NCI-H1417 treated with DMSO at 0.1 percent for 48 hours (cell line): ENCODE measurements at places on chromosomes 3 and 15.

DNA sequence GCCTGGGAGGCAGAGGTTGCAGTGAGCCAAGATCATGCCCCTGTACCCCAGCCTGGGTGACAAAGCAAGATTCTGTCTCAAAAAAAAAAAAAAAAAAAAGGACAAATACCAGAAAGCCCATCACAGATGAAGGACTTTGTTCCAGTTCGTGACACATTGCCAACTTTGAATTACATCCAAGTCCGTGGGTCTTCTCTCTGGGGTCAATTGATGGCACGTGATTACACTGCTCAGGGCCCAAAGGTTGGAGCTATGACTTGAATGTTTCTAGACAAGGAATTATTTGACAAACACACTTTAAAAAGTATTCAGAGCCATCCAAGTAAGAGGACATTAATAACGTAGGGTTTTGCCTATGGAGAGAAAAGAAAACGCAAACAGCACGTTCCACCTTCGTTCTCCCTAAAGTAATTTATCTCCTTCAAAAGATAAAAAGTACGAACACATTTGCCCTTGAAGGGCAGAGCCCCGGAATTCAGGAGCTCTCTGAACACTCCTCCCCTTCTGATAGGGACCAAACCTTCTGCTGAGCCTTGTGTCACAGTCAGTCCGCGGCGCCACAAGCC, 31.3 kb upstream of the ST3GAL6 start:
- DNase-seq = no peak

- DNase-seq = no peak
Measured at GRCh38 chr15:32861761-32862160, 144.0 kb downstream of the GREM1 start.

DNA sequence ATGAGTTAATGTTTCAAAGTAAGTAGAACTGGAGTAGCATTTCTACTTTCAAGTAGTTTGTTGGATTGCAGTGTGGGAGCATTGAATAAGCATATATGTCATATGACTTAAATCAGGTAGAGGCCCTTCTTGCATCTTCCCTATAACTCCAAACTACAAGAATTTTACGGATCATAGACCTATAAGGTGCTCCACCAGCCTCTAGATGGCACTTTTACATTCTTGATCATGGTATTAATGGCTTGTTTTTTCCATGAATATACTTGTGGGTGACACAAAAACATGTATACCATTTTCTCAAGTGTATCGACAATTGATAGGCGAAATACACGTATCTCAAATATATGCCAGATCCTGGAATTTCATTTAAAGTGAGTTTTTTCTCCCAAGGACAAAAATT, 311.1 kb downstream of the ZPLD1 start:
- no peak for DNase-seq

DNA sequence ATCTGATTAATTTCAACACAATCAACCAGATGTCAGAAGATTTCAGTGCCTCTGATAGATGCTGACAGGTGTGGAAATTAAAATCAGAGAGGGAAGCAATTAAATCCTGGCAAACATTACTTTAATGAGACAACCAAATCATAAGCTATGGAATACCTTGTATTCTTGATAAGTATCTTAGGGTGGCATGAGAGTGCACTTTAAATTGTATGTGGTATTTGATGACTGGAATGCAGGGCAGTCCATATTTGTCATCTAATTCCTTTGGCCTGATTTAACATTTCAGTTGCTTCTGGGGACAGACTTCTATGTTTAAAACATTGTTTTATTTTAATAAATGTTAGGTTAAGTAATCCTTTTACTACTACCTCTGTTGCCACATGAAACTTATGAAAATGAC, 184.1 kb downstream of the LPP start:
- no peak for DNase-seq

- DNase-seq = no peak
Measured at GRCh38 chr3:119741657-119742590, 39.1 kb downstream of the CFAP91 start.

DNA sequence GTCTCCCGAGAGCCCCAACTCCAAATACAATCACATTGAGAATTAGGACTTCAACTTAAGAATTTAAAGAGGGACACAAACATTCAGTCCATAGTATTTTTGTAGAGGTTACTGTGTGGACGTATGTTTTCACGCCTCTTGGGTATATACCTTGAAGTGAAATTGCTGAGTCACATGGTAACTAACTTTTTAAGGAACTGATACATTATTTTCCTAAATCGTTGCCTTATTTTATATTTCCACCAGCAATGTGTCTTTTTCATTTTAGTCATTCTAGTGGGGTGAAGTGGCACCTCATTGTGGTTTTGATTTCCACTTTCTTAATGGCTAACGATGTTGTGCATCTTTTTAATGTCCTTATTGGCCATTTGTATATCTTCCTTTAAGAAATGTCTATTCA, 11.8 kb downstream of the PARP15 start:
- no peak for DNase-seq

DNA sequence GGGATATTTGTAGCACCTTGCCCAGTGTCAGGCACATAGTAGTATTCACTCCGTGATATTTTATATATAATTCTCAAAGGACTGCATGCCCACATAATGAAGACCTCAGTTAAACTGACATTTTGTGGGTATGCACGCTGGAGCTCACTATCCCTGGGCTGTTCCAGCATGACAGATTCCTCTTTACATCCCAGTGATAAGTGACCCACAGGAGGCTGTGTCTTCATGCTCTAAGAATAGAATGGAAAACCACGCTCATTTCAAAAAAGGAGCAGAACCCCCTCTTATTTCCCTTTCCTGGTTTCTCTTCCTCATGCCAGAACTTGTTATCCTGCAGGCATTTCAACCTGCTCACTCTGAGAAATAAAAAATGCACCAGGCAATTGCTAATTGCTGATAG, 717.5 kb downstream of the AGBL1 start:
- no peak for DNase-seq

- DNase-seq = no peak
Measured at GRCh38 chr3:69197922-69198530, 75.6 kb upstream of the LMOD3 start.

DNA sequence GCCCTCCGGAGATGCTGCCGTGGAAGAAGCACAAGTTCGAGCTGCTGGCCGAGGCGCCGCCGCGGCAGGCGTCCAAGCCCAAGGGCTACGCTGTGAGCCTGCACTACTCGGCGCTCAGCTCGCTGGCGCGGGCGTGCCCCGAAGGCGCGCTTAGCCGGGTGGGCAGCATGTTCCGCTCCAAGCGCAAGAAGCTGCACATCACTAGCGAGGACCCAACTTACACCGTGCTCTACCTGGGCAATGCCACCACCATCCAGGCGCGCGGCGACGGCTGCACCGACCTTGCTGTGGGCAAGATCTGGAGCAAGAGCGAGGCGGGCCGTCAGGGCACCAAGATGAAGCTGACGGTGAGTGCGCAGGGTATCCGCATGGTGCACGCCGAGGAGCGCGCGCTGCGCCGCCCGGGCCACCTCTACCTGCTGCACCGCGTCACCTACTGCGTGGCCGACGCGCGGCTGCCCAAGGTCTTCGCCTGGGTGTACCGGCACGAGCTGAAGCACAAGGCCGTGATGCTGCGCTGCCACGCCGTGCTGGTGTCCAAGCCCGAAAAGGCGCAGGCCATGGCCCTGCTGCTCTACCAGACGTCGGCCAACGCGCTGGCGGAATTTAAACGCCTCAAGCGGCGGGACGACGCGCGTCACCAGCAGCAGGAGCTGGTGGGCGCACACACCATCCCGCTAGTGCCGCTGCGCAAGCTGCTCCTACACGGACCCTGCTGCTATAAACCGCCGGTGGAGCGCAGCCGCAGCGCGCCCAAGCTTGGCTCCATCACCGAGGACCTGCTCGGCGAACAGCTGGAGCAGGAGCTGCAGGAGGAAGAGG, 1.3 kb downstream of the FAM43A start:
- DNase-seq = no peak

GRCh38 chr3:50050361-50050760, 38.4 kb upstream of the RBM5 start:
- DNase-seq = no peak

DNA sequence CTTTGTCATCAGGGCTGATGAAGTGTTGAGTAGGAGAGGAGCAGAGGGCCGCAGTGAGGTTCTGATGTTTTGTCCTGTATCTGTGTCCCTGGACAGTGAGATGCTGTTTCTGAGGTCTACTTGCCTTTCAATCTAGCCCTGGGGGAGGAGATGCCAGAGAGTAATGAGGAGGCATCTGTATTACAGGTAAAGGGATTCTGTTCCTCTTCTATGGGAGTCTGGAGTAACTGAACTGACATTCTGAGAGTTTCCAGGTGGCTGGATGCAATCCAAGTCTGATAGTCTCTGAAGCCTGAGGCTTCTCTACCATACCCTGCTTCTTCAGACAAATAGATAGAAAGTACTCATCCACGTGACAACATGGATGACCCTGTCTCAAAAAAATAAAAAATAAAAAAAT, 60.9 kb downstream of the IL12A start:
- DNase-seq = no peak

- no peak for DNase-seq
Measured at GRCh38 chr3:32428092-32429068, 36.7 kb downstream of the CMTM7 start.

DNA sequence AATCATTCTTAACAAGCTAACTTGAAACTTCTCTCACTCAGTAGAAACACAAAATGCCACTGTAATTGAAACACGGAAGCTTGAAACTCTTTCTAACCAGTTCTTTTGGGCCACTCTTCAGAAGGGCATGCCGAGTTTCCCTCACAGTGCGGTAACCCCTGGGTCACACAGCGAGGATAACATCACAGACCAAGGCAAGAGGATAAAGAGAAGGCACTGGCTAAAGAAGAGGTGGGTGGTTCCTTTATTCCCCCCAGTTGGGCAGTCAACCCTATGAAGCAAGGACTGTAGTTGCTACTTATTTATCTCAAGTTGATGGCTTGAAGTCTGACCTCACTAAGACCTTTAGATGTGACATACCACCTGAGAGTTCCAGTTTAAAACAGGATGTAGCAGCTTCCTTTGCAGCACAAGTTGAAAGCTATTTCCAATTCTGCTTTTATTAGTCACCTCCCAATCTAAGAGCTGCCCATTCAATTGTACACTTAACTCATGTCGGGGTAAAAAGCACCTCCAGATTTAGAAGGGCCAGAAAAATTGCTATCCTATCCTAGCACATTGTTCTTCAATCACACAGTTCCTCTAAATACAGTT, 272.4 kb downstream of the TIGIT start:
- DNase-seq = no peak

GRCh38 chr3:24185738-24186384, 240.8 kb downstream of the NR1D2 start:
- DNase-seq = no peak

- no peak for DNase-seq
Measured at GRCh38 chr15:49096090-49096750, 50.0 kb upstream of the SECISBP2L start.

GRCh38 chr15:37941779-37942178, 7.3 kb downstream of the TMCO5A start:
- DNase-seq = no peak

DNA sequence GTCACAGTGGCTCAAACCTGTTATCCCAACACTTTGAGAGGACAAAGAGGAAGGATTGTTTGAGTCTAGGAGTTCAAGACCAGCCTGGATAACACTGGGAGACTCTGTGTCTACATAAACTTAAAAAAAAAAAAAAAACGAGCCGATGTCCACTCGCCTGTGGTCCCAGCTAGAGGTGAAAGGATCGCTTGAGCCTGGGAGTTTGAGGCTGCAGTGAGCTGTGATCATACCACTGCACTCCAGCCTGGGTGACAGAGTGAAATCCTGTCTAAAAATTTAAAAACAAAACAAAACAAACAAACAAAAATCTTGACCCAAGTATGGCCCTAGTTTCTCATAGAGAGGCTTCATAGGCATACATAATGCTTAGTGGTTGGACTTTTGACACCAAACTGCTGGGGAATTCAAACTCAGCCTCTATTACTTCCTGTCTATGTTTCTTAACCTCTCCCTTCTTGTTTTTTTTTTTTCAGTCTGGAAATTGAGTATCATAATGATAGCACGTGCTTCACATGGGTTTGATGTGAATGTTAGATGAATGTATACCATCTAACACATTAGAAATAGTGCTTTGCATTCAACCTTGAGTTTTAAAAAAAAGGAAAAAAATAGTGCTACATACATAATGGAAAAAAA, 46.4 kb upstream of the CAPN7 start:
- DNase-seq = no peak

GRCh38 chr3:158217992-158218391, 108.1 kb downstream of the RSRC1 start:
- DNase-seq = no peak

- no peak for DNase-seq
Measured at GRCh38 chr3:127777921-127778656, 44.2 kb downstream of the MGLL start.

GRCh38 chr15:22913646-22914380, 66.4 kb downstream of the CYFIP1 start:
- no peak for DNase-seq

DNA sequence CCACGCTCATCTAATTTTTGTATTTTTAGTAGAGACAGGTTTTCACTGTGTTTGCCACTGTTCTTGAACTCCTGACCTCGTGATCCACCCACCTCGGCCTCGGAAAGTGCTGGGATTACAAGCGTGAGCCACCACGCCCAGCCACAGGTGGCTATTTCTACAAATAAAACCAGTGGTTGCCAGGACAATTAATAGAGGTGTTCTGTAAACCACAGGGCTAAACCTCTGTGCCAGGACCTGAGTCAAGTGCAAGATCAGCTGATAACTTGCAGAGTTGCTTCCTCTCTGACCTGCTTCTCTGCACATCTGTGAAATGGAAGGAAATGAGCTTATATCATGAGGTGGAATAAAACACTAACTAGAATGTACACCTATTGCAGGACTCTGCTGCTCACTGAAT, 72.8 kb downstream of the CD200R1L start:
- no peak for DNase-seq

DNA sequence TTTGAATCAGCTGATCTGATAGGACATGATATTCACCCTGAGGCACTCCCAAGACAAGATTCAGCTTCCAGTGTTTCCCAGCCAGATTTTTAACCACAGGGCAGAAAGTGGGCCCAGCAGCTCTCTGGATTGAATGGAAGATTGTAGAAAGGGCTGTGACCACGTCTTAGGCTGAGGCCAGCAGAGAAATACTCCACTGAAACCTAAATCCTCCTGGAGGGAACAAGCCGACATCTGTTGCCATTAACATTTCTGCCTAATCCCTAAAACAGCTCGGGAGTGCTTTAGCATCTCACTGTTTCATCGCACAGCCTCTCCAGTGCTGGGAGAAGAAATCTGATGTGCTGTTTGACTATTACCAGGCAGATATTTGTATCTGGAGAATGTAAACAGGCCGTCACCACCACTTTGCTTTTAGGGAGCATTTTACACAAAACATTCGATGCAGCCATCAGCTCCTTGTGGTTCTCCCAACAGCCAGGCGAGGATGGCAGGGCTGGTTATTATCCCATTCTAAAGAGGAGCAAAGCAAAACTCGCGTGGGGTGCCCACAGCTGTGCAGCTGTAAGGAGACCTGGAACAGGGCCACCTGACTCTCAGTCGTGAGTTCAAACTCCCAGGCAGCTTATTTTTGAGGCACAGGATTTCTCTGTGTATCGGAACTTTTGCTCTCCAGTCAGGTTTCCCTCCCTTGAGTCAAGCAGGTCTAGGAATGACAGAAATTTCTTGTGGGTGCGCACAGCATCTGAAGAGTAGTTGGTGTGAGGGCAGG, 117.4 kb downstream of the LIPC start:
- no peak for DNase-seq
